ENCODE measurements at places on chromosomes 7 and 10.

GRCh38 chr10:91103384-91104192 is 116.9 kb upstream of the PCGF5 start:
- DNase-seq, result no peak

DNA sequence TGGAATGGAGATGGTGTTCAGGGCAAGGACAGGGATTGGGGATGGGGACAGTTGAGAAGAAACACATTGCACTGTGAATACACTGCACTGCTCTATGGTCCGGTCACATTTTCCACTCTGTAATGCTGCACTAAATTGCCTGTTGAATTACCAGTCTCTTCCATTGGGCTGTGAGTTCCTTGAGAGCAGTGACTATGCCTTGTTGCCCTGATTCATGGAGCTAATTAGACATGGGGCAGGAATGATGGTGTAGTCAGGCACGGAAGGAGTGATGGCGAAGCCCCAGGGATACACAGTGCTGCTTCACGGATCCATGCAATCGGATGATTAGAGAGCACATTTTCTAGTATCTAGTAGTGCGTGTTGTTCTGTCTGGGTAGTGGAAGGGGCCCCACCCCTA is 25.4 kb upstream of the GPAM start:
- DNase-seq, result peak; percentile 59

GRCh38 chr10:59047957-59048618 is 128.4 kb upstream of the PHYHIPL start:
- DNase-seq, result no peak

DNA sequence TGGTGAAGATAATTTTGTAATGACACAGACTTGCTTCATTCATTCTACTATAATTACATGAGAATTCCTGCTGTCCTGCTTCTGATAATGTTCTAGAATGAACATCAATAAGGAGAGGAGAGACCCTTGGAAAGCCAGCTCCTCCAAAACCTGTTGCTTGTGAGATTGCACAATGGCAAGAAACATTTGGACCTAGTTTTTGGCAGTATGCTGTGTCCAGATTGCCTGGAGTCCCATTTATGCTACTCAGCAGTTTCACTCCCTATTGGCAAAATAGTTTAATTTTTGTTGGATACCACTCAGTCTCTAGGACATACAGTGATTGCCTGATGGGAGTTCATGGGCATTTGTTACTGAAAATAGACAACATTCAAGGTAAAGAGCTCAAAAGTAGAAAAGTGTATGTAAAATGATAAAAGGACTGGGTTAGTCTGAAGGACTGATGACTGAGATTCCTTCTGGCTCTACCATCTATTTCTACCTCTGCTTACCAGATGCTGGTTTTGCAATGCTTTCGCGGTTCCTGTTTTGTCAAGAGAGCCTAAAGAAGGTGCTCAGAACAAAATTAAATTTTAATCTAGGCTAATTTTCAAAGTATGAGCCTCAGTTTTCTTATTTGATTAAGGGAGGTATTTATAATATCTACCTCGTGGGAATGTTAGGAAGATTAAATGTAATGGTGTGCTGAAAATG is 8.0 kb upstream of the ACTR3B start:
- no peak for DNase-seq

DNA sequence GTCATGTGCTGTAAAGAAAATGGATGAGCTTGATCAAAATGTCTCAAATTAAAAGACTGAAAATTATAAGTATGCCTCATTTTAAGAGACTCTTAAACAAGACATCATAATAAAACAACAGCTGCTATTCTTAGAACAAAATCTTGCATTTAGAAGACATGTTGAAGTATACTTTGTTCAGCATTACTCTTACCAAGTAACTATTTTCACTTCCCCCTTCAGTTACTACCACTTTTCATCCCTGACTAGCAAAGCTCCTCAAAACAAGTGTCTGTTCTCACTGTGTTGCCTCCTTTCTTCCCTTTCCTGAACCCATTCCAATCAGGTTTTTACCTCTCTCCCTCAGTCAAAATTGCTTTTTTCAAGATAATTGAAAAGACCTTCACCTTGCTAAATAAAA is 31.6 kb downstream of the ELAPOR2 start:
- DNase-seq, result no peak
